Activated naive CD4-positive, alpha-beta T cell treated with anti-CD3 and anti-CD28 coated beads for 36 hours (primary cell): ENCODE measurements at places on chromosomes 4 and X. TPM values are rescaled to one million over a fixed set of nuclear protein-coding genes. Genes with fewer than 3 reads are reported as not detected.

DNA sequence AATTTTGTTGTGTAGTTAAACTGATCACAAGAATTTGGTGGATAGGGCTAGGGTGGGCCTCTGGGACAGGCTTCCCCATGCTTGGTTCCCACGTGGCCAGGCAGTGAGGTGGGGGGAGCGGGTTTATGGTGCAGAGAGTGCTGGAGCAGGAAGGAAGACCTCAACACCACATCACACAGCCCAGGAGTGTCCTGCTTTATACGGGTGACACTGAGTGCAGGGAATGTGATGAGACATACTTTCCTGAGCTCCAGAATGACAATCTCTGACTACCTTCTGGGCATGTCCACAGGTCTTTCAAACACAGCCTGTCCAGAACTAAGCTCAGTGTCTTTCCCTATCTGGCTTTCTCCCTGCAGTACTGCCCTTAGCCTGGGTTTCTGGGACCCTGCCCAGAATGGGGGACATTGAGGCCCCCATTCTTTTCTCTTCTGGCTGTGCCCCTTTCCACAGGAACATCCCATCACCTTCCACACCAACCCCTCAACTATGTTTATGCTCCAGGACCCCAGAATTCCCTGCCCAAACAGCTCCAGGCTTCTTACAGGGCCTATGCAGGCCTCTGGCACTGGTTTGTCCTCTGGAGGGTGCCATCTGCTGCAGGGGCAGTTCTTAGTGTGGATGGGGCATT, 36.5 kb upstream of the RASL11B start:
- peak; percentile 15 for DNase-seq

DNA sequence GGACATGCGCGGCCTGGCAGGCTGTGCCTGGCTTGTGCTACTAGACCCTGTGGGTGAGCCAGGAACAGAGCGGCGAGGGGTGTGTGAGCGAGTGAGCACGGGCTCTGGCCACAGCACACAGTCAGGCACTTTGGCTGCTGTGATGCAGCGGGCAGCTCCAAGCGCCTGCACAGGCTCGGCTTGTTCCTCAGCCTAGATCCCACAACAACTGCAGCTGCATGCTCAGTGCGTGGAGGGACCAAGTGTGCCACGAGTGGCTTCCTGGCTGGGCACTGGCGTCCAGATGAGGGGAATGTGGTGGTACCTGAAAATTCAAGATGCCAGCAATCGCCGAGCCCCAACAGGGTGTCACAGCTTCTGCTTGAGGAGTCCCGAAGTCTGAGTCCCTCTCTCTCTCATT, 1056.6 kb downstream of the RAPGEF2 start:
- no peak for DNase-seq

DNA sequence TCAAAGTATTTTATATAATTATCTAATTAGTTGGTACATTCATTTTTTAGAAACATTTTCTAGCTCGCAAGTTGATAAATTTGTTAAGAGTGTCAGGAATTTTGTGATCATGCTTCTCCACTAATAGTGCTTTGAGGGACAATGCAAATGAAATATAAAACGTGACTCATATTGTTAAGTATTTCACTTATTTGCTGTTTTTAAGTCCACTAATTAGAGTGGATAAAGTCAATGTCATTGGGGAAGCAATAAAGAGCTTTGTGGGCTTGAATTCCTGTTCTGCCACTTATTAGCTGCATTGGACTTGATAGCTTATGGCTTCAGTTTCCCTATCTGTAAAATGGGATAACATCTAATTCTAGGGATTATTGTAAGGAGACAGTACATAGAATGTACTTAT, 26.5 kb upstream of the ANAPC4 start:
- DNase-seq = no peak

- DNase-seq = no peak
These were observed 399.9 kb upstream of the CNKSR2 start for GRCh38 chrX:20974326-20974725.

- DNase-seq = no peak
These were observed 62.9 kb upstream of the SMAD1 start for GRCh38 chr4:145418739-145419138.

GRCh38 chrX:14964500-14964899, 91.3 kb downstream of the MOSPD2 start:
- no peak for DNase-seq

DNA sequence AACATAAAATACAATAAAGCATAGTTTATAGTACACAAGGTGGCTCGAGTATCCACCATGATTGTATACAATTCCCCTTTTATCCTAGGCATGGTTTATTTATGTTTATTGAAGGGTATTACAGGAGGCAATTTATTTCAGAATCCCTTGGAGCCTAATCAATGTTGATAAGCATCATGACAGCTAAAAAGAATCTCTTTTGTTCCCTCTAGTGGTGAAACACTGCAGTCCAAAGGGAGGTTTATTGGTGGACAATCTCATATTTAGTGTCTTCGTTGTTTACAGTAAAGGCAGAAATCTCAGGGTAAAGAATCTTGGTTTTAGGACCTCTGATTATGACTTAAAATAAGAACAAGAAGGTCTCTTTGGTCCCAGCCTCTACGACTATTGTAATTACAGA, 1712.5 kb downstream of the C4orf33 start:
- DNase-seq = no peak

- DNase-seq = no peak
These were observed 926.1 kb downstream of the ADGRL3 start for GRCh38 chr4:62126064-62126732.

DNA sequence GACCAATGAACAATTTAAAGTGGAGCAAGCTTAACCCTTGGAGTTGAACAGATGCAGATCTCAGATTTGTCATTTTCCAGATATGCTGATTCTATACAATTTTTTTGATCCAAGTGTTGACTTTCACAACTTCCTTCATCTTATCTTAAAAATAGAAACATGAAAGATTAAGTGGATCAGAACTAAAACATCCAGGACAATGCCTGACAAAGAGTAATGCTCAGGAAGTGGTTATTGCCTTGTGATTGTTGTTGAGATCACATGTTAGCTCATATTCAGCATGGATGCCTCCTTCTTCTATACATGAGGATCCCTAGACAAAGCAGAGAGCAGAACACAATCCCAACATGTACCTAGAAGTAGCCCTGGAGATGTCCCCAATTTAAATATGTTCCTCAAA, 160.9 kb downstream of the PPARGC1A start:
- no peak for DNase-seq

GRCh38 chr4:117466388-117466787, 381.0 kb upstream of the TRAM1L1 start:
- DNase-seq = no peak

DNA sequence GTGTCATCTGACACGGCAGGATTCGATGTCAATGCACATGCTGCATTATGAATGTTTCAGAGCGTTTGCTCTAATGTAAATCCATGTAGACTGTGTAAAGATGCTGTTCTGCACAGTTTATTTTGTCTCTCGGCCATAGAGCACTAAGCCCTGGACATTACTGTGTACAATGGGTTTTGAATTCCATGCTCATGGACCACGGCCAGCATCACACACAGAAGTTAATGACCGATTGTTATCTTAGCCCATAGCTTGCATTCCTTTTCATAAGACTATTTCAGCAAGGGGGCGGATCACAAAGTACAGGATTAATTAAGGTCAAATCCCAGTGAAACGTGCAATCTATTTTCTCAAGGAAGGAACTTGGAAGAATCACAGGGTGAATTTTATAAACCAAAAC, 286.1 kb upstream of the TENM3 start:
- DNase-seq = no peak

- DNase-seq = no peak
These were observed 198.7 kb upstream of the ADAMTS3 start for GRCh38 chr4:72767618-72768302.

DNA sequence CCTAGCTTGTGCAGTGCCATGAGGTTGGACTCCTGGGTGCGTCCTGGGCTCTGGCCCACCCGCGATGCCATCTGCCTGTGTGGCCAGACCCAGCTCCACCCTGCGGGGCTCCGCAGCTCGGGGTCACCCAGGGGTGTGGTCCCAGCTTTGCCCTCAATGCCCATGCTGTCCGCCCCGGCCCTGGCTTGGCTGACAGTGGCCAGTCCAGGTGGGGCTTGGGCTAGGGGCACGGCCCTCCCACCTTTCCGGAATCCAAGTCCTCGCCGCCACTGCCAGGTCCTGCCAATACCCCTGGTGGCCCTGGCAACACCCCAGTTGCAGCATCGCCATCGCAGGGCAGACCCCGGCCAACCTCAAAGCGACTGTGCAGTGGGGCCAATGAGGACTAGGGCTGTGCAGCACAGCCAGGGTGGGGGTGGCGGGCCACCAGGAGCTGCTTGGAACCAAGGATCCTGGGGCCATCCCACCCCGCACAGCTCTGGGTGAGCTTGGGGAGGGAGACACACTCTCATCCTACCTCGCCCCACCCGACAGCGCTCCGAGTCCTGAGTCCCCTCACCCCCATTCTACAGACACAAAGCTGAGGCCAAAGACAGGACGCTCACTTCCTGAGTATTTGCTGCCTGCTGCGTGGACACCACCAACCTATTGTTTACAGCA, 80.9 kb downstream of the ZNF718 start:
- no peak for DNase-seq

- DNase-seq = no peak
These were observed 442 bp downstream of the MOSPD2 start for GRCh38 chrX:14873676-14874049.

GRIA2 gene
- not detected for total RNA-seq

TXK gene
- total RNA-seq = 28.6 TPM

SOD3 gene
- not detected for total RNA-seq

GPM6B gene
- total RNA-seq = not detected

ELF2 gene
- total RNA-seq = 25.6 TPM
